ENCODE measurements at places on chromosomes 12 and 14.

GRCh38 chr12:83559650-83560049 lies 872.9 kb downstream of the TMTC2 start:
- no peak for DNase-seq

DNA sequence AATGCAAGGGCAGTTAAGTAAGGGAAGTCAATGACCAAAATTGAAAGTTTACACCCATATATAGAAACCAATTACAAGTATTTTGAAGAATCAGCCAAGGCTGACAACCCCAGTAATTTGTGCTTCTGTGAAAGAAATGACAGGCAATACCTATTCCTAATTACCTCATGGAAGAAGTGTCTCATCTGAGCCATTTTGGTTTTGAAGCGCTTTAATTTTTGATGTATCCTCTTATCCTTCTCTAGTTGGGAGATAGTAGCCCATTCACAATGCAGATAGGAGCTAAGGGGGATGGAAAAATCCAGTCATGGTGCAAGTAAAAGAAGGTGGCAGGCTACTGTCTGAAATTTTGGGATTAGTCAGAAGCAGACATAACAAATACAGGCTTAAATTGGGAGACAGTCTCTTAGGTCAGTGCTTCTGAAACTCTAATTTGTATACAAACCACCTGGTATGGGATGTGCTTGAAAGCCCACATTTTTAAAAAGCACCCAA lies 30.4 kb upstream of the SUPT16H start:
- DNase-seq, result peak; percentile 57

DNA sequence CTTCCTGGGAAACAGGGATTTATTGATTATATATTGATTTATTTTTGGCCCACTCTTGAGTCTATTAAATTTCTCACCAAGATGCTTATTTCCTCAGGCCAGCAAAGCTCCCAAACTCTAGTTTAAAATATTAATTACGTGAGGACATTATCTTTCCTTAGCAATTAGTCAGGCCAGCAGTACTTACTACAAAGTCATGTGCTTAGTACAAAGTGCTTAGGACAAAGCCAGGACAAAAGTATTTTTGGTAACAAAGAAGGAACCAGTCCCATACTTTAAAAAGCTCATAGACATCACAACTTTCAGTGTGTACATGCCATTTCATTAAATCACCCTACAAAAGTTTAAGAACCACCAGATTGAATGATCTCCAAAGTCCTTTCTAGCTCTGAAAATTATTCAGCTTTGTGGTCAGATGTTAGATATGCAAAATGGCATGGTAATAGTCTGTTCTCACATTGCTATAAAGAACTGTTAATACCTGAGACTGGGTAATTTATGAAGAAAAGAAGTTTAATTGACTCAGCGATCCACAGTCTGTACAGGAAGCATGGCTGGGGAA lies 94.7 kb upstream of the PWP1 start:
- DNase-seq, result no peak

GRCh38 chr14:96959992-96960391 lies 162.8 kb downstream of the VRK1 start:
- DNase-seq, result no peak

DNA sequence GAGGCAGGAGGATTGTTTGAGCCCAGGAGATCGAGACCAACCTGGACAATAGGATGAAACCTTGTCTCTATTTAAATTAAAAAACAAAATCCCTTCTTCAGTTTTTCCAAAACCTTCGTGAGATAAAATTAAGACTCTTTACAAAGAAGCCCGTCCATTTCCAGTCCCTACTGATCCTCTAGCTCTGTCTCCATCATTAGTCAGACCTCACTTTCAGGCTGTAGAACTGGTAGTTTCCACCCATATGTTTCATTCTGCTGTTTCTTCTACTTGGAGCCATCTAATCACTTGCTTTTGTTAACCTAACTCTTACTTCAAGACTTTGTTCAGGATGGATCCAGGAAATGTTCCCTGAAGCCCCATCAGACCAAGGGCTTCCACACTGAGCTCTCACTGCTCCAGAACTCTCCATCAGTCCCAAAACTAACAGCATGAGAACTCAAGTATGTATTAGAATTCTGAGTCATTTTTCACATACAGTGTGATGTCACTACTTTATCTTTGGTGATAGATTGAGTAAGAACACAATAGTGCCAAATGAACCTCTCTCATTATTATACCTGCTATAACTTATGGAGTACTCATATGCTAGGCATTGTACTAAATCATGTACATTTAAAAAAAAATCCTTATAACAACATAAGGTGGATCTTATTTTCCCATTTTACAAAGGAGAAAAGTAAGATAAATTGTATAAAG lies 90.8 kb downstream of the PRICKLE1 start:
- DNase-seq, result no peak

- DNase-seq, result peak; percentile 39
These were observed 126.9 kb downstream of the DUSP6 start for GRCh38 chr12:89225401-89225800.

DNA sequence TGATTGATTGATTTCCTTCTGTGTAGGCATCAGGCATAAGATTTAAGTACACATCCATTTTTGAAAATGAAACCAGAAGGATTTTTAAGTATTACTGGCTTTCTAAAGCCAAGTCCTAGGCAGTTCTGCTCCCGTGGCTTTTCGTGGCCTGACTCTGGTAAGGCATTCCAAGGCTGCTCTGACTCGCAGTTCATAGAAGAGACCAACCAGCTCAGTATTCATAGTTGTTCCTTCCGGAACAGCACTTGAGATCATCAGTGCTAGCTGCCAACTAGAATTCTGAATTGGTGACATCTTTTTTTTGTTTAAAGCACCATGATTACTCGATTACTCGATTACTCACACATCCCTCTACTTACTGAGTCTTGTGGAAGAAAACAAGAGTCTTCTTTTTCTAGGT lies 25.9 kb downstream of the SUDS3 start:
- DNase-seq, result no peak

GRCh38 chr14:103697603-103698379 lies 17.5 kb downstream of the XRCC3 start:
- DNase-seq, result no peak

GRCh38 chr12:97790281-97790680 lies 327.7 kb downstream of the RMST start:
- no peak for DNase-seq

GRCh38 chr14:20031058-20031457 lies 4.8 kb downstream of the OR4K13 start:
- no peak for DNase-seq

GRCh38 chr12:62657363-62657632 lies 190.7 kb downstream of the MON2 start:
- no peak for DNase-seq

- DNase-seq, result no peak
These were observed 40.0 kb upstream of the PCNX4 start for GRCh38 chr14:60051721-60052221.

- DNase-seq, result no peak
These were observed 44.1 kb downstream of the FAM222A start for GRCh38 chr12:109757671-109758265.

- DNase-seq, result no peak
These were observed 161.4 kb downstream of the STXBP6 start for GRCh38 chr14:24888532-24888931.

GRCh38 chr12:359091-359490 lies 30.0 kb downstream of the KDM5A start:
- no peak for DNase-seq

GRCh38 chr12:61357496-61357895 lies 902.7 kb upstream of the USP15 start:
- DNase-seq, result no peak

- DNase-seq, result no peak
These were observed 323.4 kb downstream of the VRK1 start for GRCh38 chr14:97120611-97121031.

- DNase-seq, result no peak
These were observed 29.8 kb downstream of the CFL2 start for GRCh38 chr14:34684578-34684977.

DNA sequence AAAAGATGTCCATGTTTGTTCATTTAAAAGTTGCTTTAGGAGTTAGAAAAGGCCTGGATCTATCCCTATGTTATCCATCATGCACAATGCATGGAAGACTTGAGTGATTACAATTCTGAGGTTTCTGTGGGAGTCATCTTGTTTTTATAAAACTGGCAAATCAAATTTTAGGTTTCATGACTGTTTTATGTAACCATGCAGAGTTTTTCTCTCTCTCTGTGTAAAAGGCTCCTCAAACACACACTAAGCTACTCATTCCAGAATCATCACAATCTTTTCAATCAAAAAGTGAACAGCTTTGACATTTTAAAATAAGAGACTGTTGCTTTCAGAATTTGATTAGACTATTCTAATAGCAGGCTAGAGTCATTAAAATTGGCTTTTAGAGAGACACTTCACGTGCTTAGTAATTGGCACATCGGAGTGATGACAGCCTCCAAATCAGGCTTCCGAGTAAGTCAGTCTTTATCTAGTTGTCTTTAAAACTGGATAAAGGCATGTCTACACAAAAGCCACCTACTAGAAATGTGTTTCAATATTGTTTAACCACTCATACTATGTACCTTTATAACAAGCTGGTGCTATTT lies 31.9 kb downstream of the PRICKLE1 start:
- DNase-seq, result no peak

DNA sequence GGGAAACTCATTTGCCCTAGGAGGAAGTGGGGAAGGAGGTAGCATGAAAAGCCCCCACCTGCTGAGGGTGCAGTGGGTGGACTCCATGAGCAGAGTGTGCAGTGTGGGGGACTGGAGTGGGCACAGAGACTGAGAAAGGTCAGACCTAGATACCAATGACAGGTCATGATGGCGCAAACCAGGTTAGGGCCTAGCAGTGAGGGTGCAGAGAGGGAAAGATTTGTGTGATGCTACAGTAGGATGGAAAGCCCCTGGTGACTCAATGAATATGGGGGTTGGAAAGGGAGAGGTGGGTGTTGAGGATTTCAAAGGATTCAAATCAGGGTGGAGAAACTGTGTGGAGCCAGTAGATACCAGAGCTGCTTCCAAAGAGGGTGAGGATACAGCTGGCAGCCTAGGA lies 319.2 kb downstream of the DPF3 start:
- no peak for DNase-seq

DNA sequence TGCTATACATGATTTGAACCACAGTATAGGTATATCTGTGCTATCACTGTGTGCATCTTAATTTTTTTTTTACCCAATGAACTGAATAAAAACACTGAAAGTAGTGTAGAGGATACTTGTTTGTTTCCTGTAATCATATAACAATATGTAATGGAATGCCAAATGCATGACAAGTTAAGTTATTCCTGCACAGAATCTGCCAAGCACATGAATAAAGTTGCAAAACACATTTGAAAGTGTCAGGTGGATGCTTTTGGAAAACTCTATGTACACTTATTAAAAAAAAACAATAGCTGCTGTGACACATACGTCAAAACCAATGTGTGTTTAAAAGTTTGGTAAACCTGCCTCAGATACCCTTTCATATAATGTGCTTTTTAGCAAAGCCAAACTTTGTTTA lies 1638.1 kb upstream of the SEL1L start:
- no peak for DNase-seq

DNA sequence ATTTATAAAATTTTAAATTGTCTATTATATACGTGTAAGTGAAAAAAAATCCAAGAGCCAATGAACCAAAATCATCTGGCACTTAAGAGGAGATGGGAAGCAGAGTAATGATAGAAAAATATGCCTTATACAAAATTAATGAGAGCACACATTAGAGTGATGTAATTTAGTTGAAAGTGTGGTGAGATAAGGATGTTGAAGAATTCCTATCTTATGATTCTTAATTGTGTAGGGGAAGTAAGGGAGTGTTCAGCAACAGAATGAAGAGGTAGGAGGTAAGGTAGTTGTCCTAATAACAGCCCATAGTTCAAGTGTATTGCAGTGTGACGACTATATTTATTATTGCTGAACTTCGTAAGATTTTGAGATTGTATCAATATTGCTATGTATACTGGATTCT lies 843.4 kb upstream of the FLRT2 start:
- DNase-seq, result no peak

GRCh38 chr12:15823360-15824128 lies 34.4 kb upstream of the EPS8 start:
- DNase-seq, result no peak

GRCh38 chr14:37864861-37865718 lies 269.7 kb downstream of the TTC6 start:
- no peak for DNase-seq

DNA sequence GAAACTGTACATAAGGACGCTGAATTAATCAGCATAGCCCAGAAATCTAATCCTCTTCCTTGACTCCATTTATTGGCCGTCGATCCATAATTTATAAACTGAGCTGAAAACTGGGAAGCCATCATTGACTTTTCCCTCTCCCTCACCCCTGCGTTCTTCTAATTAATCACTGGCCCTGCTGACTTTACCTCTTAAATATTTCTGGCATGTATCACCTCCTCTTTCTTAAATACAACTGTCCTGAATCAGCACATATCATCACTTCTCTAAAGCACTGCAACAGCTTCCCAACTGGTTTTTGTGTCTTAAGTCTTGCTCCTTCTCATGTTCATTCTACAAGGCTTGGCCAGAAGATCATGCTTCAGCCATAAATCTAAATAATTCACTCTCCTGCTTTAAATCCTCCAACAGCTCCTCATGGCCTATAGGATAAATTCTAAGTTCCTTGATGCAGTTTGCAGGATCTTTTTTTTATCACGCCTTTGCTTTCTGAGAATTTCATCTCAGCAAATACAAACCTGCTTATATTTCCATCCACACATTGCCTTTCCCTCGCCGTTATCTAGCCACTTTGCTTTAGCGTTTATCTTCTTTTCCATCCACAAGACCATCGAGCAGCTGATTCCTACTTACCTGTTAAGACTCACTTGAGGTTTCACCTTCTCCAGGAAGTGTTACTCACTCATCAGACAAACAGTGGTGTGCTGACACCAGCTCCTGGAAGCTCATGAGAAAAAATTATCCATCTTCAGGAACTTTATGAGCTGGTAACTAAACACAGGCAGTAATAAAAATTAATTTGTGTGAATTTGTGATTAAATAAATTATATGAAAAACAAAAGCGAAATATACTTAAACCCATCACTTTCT lies 295.6 kb upstream of the FLRT2 start:
- DNase-seq, result no peak

DNA sequence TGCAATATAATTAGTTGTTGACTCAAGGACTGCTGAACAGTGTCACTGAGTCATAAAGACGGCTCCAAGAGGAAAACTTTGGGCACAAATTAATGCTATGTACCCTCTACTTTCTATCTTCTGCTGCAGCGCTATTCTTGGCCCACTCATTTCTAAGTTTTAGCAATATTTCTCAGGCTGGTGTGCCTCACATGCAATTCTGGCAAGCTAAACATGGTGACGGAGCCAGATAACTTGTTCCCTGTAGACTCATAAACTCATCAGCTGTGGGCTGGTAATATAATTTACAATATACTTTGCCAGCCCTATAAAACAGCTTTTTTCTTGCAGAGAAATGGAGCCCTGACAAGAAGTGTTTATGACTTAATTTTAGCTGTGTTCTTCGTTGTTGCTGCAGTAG lies 615.1 kb downstream of the NRXN3 start:
- no peak for DNase-seq

GRCh38 chr12:9757433-9758025 lies 3.2 kb downstream of the CD69 start:
- DNase-seq, result no peak

DNA sequence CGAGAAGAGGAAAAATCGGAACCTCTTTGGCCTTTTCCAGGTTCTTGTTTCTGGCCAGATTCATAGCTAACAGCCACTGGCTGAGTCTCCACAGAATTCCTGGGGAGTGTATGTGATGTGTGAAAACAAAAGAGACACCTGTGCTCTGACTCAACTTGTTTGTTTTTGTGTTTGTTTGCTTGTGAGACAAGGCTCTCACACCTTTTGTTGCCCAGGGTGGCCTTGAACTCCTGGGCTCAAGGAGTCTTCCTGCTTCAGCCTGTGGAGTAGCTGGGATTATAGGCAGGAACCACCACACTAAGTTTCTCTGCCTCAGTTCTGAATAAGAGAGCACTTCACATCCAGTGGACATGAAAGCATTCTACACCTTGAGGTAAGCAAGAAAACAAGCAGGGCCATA lies 22.7 kb downstream of the MFAP5 start:
- DNase-seq, result no peak

Measured in GM13977 (cell line).